ENCODE measurements at places on chromosomes 6 and 20.
A peak's percentile ranks its signal among the peaks of the same experiment; 100 is the strongest.

DNA sequence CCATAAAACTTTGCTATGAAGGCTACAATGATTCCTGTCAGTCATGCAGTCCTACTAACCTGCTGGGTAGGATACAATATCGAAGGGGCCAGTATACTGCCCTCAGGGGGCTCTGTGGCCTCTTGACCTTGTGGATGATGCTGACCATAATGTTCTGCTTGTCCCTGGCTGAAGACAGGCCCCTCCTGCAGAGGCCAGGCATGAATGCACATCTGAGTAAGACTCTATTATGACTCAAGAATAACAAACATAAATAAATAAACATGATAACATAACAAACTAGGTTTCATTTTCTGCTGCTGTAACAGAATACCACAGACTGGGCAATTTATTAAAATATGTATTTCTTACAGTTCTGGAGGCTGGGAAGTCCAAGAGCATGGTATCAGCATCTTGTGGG is 44.0 kb upstream of the POU5F1 start:
- DNase-seq, result no peak

DNA sequence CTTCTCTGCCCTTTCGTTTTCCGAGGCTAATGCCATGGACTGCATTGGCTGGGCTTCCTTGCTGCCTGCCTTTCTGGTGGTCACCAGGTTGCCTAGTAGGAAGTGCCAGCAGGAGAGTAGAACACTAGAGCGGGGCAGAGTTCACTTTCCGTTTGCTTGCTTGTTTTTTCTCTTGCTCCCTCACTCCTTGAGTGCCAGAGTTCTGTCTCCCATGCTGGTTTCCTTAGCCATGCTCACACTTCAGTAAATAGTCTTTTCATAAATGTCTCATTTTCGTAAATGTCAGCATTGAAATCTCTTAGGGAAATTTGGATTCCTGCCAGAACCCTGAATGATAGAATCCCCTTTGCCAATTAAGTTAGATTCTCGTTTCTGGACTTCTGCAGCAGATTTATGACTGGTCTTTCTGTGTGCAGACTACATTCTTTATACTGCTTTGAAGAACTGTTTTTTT is 63.9 kb downstream of the FAM83B start:
- no peak for DNase-seq

DNA sequence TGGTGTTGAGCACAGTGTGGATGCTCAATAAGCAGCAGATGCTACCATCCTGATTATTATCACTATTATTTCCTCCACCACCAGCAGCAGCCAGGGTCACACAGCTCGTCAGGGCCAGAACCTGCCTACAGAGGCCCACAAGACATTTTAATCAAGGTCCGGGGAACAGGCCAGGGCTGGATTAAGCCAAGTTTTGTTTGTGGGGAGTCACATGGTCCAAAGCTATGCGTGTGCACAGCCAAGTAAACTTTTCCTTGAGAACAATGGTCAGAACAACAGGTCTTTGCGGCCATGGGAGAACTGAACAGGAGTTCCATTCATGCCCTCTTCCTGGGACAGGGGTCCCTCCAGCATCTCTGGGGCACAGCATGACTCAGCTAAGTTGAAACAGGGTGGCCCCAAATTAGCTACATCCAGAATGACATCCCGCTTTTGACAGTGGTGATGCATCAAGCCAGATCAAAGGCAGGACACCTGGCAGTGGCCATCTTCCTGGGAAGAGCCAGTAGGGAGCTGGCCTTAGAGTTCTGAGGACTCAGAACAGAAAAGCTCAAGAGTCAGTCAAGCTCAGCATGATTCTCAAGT is 11.7 kb downstream of the SNTA1 start:
- DNase-seq, result peak; percentile 43

- no peak for DNase-seq
Observed at GRCh38 chr6:23200946-23201345, 631.6 kb downstream of the HDGFL1 start.

- DNase-seq, result no peak
Observed at GRCh38 chr6:129959358-129959930, 58.9 kb upstream of the L3MBTL3 start.

- DNase-seq, result no peak
Observed at GRCh38 chr6:111468329-111469012, 14.5 kb downstream of the REV3L start.

DNA sequence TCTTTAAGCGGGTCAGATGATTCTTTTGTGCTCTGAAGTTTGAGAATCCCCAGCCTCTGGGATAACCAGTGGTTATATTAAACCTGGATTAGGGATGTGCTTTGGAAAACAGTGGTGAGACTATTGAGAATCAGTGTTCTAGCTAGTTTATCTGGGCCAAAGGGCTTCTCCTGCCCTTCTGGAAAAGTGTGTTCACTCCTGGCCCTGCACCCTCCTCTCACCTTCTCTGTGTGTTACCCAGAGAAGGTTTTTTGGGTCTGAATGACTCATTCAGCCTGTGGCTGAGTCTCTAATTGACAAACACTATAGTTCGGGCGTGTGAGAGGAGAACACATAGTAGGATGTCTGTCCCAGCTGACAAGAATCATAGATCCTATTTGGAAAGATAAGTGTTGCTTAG is 66.7 kb downstream of the LRRC1 start:
- no peak for DNase-seq

- no peak for DNase-seq
Observed at GRCh38 chr20:55472704-55473103, 532.6 kb downstream of the CBLN4 start.

GRCh38 chr20:20525756-20526155 is 157.9 kb downstream of the INSM1 start:
- peak; percentile 36 for DNase-seq

DNA sequence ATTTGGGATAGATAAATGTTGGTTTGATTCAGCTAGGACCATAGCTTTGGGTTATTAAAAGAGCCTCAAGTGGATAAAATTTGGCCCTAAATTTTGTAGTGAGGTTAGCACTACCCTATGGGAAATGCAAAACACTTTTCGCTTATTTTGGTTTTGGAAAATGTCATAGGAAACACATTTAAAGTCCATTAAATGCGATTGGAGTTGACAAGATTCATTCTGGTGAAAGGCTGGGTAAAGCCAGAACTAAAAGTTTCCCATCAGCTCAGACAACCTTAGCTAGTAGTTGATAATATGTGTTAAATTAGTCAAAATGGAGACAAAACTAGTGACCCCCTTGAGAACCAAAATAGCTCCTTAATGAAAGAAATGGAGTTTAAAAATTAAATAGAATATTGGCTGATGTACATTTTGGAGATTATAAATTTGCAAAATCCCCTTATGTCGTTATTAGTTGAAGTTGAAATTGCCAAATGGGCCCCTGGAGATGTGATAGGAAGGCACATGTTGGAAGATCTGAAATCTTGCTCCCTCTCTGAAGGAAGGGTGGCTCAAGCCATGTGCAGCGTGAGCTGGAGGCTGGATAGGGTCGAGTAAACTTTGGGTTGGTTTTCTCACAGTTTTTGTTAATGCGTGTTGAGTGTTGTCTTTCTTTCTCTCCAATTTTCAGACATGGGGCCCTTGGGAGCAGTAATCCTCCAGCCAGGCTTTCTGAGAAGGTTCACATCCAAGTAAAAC is 72.8 kb downstream of the CD83 start:
- DNase-seq, result no peak

- DNase-seq, result no peak
Observed at GRCh38 chr20:42923348-42923918, 266.3 kb downstream of the PTPRT start.

GRCh38 chr6:46211917-46212316 is 41.1 kb upstream of the ENPP5 start:
- DNase-seq, result no peak

DNA sequence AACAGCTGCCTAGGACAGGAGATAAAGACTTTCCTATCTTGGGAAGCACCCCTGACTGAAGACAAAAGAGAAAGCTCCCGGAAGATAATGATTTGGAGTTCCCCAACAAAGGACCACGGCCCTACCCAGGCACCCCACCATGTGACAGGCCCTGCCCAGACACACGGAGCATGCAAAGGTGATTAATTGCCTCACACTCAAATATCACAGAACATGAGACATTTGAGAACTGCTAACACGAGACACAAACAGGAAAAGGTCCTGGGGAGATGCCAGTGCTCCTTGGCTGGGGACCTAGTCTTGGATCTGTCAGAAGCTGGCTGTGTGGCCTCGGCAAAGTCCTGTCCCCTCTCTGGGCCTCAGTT is 82.5 kb upstream of the PTPN1 start:
- no peak for DNase-seq

GRCh38 chr20:56217829-56218228 is 30.7 kb upstream of the MC3R start:
- no peak for DNase-seq

- DNase-seq, result no peak
Observed at GRCh38 chr6:27188061-27188884, 59.2 kb upstream of the PRSS16 start.

- no peak for DNase-seq
Observed at GRCh38 chr6:5956939-5957338, 49.8 kb downstream of the NRN1 start.

DNA sequence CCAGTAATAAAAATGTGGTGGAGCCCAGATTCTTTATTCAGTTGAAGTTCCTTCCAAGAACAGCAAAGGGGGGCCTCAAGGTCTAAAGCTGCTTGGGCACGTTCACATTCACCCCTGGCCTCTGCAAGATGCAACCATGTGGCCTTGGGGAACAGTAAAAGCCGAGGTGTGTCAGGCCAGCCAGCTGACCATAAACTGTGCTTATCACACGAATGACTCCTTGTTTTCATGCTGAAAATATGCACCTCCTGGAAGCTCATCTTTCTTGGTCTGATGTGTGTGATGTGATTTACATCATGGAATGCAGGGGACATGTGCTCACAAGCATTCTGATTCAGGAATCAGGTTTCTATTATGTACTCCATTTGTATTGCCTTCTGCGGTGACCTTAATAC is 211.6 kb upstream of the MARCKS start:
- no peak for DNase-seq

GRCh38 chr20:31962761-31963160 is 5.2 kb upstream of the XKR7 start:
- DNase-seq, result no peak

DNA sequence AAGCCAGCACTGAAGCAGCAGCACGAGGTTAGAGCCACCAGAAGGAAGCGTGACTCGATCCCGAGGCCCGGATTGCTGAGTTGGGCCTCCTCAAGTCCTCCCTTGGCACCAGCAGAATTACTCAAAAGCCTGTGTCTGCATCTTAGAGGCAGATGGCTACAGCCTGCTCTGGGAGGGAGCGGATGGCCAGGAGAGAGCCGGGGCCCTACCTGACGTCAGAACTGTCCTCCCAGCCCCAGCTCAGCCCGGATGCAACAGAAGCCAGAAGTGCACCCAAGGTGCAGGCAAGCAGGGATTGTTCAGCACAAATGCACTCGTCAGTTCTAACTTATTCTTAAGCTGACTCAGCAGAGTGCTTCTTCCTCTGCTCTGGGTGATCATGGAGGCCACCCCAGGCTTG is 155.5 kb upstream of the RPS6KA2 start:
- no peak for DNase-seq
